ENCODE measurements at places on chromosomes 7 and 10. TPM values are rescaled to one million over a fixed set of nuclear protein-coding genes. Genes with fewer than 3 reads are reported as not detected.

The COL17A1 gene
- total RNA-seq, result 204 TPM

The SAP25 gene
- total RNA-seq, result 0.32 TPM

The FBXW4 gene
- total RNA-seq, result 37.1 TPM

The TAS2R60 gene
- 0.32 TPM for total RNA-seq

Data from esophagus mucosa (tissue), 1 donor.